Activated CD8-positive, alpha-beta memory T cell treated with anti-CD3 and anti-CD28 coated beads for 4 hours (primary cell): ENCODE measurements at places on chromosomes 13 and 19.

GRCh38 chr13:44011036-44011435 is 131.3 kb downstream of the LACC1 start:
- DNase-seq = no peak

DNA sequence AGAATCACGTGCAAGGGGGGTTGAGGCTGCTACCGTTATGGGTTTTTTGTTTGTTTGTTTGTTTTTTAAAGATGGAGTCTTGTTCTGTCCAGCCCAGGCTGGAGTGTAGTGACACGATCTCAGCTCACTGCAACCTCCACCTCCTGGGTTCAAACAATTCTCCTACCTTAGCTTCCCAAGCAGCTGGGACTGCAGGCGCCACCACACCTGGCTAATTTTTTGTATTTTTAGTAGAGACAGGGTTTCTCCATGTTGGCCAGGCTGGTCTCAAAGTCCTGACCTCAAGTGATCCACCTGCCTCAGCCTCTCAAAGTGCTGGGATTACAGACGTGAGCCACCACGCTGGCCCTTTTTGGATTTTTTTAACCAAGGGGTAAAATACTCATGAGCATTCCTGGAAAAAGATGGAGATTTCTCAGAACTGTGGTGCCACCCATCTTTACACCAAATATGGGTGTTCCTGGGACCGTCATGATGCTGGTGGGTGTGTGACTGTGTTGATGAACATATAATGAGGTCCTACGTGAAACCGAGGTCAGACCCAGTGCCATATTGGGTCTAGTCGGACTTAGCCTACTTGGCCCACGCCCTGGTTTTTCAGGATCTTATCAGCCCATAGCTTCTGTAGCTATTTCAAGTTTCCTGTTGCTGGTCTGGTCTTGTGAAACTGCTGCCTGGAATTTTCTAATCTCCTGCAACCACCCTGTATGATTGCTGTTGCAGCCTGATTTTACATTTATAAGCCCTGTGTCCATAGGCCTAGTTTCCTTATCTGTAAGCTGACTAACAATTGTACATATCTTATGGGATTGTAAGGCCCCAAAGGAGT is 6.2 kb downstream of the PPP1R15A start:
- DNase-seq = no peak

GRCh38 chr13:107681600-107681999 is 533.7 kb downstream of the LIG4 start:
- no peak for DNase-seq

DNA sequence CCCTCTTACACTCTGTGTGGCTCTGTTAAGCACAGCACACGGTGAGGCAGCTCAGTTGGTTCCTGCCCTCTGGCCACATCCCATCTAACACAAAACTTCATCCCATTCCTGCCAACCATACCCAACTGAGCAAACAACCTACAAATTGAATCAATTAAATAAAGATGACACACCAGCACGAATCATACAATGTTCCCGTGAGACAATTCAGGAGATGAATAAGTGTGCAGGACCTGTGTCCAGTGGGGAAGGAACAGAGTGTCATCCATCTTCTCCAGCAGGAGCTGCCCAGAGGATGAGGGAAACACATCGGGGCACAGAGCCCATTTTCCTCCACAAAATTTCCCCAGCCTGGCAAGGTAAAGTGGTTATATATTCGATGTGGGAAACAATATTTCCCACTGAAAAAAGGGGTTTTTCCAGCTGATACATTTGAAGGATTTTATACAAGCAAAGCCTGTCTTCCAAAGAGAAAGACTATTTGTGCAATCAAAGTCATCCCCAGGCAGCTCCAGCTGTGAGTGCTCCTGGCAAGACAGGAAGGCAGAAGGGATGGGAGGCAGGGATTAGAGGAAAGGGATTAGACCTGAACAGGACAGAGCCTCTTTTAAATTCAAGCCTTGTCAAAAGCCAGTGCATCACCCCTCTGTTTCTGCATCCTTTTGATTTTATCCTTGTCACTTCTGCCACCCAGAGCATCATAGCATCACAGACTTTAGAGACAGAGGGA is 240.2 kb downstream of the LHFPL6 start:
- DNase-seq = no peak

- DNase-seq = no peak
Observed at GRCh38 chr19:9640956-9641355, 19.9 kb upstream of the ZNF561 start.

DNA sequence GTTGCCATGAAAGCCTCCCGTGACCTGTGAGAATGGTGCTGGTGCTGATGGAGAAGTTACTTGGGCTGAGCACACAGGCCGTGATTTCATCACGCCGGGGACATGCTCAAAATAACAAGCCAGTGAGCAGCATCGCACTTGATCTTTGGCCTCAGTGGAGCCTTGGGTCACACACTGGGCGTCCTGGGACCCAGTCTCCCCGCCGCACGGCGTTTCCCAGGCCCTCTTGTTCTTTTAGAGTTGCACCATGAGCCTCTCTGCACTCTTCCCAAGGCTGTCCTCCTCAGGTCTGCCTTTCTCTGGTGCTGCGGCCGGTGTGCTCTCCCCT is 9.5 kb upstream of the NDUFS7 start:
- no peak for DNase-seq

DNA sequence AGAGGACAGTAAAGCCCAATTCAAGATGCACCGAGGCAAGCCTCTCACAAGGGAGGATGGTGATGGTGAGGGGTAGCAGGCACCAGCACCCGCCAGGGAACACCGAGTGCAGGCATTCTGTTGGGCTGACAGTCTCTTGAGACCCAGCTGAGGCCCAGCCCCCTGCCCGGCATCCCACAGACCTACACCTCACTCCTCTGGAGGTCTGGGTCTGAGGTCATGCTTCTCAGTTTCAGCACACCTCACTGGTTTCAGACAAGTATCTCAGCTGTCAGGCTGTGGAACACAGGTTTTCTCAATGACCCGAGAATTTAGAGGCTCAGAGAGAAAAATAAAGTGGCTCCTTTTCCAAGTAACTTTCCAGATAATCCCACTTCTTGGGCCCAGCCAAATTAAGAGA is 27.7 kb upstream of the EPHX3 start:
- DNase-seq = no peak

DNA sequence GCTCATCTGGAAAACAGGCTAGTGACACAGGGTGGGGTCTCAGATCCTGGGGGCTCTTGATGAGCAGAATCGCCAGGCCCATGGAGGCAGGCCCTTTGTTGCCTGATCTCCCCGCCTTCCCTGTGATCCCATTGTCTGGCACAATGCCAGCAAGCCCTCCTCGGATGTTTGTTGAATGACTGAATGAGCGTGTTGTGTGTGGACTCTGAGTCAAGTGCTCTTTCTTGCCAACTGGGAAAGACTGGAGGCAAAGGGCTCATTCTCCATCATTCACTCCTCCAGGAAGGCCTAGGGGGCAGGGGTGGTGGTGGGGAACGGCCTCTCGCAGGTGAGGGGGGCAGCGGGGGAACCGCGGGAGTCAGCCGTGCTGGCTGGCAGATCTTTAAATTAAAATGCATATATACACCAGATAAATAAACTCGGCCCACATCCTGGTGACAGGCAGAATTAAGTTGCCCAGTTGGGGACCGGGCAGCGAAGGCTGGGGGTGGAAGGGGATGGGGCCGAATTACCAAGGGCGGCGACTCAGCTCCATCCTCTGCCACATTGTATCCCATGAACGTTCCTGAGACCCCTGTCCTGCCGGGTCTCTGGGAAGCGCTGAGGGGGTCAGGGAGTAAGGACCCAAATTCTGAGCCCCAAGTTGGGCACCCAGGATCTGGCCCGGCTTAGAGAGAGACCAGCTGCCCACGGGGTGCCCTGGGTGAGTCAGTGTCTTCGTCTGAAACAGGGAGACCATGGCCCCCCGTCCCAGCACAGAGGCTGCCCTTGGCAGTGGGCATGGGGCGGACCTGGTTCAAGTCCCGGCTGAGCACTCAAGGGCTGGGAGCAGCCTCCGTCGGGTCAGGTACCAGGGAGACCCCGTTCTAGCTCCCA is 24.5 kb downstream of the EFNA2 start:
- DNase-seq = no peak

DNA sequence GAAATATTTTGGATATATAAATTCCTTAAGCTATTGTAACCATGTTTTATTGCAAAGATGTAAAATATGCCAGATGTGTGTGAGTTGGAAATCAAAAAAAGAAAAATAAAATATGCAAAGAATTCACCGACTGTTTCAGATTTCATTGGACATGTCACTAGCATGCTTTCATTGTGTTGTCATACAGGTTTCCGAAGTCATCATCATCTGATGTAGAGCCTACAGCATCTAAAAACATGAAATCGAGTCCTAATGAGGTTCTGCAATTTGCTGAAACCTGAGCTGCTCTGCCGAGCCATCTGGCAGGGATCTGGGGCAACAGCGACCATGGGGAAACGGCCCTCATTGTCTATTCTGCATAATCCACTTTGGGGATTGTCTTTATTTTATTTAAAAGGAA is 196.1 kb upstream of the MAB21L1 start:
- no peak for DNase-seq

GRCh38 chr13:112781881-112782361 is 92.1 kb downstream of the ATP11A start:
- DNase-seq = no peak

- no peak for DNase-seq
Observed at GRCh38 chr19:39156326-39157230, 31.0 kb downstream of the PAK4 start.

GRCh38 chr13:81394640-81395039 is 1053.7 kb upstream of the SPRY2 start:
- no peak for DNase-seq

DNA sequence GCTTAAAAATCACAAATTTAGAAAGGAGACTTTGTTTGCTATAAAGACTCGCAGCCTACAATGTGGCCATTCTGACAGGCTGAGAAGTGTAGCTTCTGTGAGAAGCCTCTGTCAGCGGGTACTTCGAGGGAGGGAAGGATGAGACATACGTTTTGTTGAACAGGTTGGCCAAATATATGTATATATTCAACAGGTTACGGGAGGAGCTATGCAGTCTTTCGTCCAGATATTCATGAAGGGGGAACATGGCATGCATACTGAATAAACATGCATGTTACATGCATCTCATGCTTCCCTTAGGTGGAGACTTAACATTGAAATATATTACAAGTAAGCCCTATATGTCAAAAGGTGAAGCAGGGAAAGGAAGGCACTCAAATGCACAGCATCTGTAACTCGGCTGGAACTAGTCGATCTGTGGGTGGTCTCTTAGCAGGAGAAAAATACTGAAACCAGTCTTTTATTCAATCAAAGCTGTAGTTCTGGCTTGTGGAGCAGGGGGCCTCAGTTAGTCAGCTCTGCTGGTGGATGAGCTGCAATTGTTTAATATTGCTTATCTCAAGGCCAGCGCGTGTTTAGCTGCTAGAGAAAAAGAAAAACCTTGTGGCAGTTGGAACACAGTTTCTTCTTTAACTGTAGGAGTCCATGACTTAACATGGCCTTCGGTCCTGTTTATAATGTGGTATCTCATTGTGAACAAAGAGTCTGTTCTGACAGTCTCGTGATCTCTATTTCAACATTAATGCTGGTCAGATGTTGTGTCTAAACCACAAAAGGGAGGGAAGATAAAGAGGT is 94.3 kb downstream of the FAM216B start:
- no peak for DNase-seq

DNA sequence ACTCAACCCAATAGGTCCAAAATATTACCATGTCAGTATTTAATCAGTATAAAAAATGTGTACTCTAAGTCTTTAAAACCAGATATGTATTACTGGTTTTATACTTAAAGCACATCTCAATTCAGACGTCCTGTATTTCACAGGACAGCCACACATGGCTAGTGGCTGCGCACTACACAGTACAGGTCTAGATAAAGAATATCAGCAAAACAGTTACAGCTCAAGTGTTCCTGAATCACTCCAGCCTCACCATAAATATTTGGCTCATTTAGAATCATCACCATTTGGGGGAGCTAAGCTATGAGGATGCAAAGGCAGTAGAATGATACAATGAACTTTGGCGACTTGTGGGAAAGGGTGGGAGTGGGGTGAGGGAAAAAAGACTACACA is 89.0 kb downstream of the DOCK9 start:
- DNase-seq = no peak

GRCh38 chr13:98300956-98301641 is 124.0 kb upstream of the RNF113B start:
- DNase-seq = no peak

GRCh38 chr19:35908973-35909683 is 1.0 kb upstream of the TYROBP start:
- DNase-seq = no peak

DNA sequence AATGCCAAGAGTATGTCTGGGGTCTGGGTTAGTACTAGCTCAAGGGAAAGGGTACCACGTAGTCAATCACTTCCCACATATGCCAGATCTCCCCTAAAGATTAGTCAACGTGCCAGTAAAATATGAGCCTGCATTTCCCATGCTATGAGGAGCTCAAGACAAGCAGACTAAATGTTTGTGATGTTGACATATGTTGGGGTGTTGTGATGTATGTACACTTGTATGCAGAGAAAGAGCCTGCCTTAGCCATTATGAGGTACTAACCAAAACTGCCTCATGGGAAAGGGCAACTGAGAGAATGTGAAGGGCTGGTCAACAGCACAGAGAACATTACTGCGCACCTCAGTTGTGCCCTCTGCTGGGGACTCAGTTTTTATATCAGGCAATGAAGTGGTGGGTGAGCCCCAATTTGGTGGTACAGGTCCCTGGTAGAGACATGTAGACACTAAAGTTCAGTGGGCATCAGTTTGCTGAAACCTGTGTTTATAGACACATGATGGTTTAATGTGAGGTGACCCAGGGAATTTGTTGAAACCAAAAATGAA is 287.0 kb downstream of the DCT start:
- DNase-seq = no peak

GRCh38 chr19:38911388-38912001 is 491 bp downstream of the CCER2 start:
- no peak for DNase-seq

DNA sequence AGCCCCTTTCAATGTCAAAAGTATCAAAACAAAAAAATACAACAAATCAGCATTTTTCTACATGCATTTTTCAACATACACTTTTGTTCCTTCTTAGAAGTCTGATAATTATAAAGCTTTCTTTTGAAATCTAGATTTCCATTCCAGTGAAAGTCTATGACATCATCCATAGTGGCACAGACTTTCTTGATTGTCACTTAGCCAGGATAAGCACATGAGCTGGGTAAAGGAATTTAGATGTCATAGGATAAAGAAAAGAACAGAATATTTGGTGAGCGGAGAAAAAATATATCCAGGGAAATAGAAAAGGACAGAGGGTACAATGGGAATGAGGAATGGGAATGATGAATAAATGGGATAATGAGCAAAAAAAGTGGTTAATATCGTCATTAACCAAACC is 15.1 kb upstream of the TRPC4 start:
- no peak for DNase-seq
